ENCODE measurements at places on chromosomes 2 and 18.

DNA sequence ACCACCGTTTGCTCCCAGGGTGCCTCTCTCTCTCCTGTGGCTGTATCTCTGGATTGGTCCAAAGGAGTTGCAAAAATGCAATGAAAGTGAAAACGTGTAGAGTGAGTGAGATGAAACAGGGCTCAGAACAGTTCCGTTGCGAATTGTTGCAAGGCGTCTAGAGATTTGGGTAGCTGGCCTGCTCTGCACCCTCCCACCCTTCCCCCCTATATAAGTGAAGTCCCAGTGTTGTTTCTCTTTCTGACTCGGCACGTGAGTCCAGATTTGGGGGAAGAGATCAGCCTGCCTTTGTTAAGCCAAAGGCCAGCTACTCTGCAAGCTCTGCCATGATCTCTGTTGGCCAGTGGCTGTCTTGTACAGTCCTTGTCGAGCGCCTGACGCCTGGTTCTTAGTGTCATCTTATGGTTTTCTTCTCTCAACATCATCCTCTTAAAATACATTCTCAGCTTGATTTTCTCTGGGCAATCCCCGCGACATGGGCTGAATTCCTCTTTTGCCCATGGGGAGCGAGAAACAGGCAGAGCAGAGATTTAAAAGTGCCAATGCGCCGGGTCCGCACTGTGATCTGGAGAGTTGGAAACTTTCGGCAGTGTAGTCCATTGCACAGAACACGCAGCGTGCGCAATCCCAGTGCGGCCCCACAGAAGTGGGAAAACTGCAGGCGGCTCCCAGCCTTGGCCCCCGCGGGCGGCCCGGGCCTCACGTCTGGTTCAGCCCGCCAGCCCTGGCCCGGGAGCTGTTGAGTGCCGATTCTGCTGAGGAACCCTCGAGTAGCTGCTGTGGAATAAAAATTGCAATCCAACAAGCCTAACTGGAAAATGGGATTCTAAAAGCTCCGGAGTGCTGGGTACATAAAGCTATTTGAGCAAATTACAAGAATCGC is 9.3 kb downstream of the MEIS1 start:
- no peak for DNase-seq

DNA sequence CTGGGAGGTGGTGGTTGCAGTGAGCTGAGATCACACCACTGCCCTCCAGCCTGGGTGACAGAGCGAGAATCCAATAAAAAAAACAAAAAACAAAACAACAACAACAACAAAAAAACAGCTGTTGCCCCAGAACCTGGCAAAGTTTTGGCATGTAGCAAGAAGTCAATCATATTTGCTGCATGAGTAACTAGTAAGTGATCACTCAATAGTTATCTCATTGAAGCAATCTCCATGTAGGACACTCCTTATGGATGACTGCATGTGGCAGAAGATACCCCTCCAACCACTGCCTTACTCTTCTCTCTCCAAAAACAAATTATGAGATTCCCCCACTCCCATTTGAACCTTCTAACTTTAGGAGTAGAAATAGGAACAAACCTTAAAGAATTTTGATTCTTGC is 113.7 kb downstream of the TTC27 start:
- no peak for DNase-seq

GRCh38 chr2:95165030-95165370 is 609 bp upstream of the ZNF2 start:
- no peak for DNase-seq

- DNase-seq: no peak
Observed at GRCh38 chr2:225678792-225679191, 279.3 kb downstream of the NYAP2 start.

GRCh38 chr2:99834426-99834825 is 308.0 kb downstream of the AFF3 start:
- no peak for DNase-seq

DNA sequence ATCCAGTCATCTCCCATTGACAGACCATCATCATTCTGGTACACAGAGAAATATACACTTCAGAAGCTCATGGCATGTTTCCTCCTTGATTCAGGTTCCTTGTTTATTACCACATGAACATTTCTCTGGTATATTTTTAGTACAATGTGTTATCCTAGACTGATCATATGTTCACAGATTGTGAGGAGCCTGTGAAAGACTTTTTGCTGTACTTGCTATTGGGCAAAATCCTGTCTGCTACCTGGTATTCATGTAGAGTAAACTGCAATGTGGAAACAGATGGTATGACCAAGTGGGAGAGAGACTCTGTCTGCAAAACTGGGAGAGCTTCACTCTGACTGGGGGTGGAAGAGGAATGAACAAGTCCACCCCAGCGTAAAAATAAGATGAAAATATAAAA is 657.2 kb downstream of the IRS1 start:
- DNase-seq: no peak

- DNase-seq: no peak
Observed at GRCh38 chr2:5734859-5735520, 42.8 kb downstream of the SOX11 start.

- DNase-seq: no peak
Observed at GRCh38 chr2:63408530-63408929, 179.7 kb downstream of the WDPCP start.

DNA sequence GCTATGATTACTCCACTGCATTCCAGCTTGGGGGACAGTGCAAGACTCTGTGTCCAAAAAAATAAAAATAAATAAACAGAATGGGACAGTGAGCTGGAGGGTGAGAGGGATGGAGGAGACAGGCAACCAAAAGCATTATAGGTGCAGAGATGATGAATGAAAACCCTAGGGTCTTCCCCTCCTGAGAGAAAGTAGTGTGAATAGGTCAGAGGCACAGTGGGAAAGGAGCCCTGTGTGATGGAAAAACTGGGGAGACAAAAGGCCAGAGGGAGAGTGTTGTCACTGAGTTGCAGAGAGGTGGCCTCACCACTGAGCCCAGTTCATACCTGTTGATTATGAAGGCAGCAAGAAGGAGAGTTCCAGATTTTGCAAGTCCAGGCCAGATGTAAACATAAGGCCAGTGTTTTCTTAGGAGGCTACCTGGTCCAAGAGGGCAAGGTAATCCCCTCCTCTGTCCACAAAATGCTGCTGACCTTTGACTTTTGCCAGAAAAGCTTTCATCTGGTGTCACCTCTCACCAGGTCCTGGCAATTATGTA is 17.6 kb upstream of the AGFG1 start:
- DNase-seq: no peak

DNA sequence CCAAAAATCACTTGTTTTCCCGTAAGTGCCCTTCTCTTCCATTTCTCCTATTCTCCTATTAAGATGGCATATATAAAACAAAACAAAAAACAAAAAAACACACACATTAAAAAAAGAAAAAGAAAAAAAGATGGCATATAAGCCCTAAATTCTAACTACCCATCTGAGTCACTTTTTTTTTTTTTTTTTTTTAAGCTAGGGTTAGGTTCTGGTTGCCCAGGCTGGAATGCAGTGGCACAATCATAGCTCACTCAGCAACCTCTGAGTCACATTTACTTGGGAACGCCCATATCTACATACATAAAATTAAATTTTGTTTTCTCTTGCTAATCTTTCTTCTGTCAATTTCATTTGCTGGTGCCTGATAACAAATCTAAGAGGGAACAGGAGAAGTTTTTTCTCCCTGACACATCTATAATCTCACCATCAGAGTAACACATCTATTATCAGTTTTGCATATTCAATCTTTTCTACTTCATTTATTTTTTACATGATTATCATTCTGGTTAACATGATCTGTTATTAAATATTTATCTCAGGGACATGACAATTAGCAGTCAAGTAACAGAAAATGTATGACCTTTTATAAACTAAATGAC is 52.1 kb downstream of the EEF1B2 start:
- DNase-seq: no peak

GRCh38 chr2:74755386-74755785 is 78.5 kb upstream of the HK2 start:
- DNase-seq: no peak

Measured in activated T-cell treated with anti-CD3 and anti-CD28 coated beads, Interleukin-2, amount 50 U/mL, for 72 hours (primary cell).